DND-41 (cell line): ENCODE measurements at places on chromosomes 16 and 17.

DNA sequence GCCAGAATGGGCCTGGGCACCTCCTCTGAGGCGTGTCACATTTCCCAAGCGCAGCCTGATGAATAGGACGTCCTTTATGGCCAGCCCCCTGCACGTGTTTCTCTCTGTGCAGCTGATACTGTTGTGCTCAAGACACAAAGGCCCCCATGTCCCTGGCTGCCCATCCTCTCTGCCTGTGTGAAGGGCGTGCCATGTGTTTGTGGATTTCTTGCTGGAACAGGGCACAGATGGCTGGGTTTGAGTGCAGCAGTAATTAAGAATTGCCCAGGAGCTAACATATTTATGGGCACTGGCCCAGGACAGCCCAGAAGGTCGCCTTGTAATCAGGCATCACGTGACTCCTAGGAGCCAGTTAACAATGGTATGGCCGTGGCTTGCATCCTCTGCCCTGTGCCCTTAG is 181.1 kb downstream of the CCDC182 start:
- no peak for DNase-seq

GRCh38 chr16:840561-841454 is 40.3 kb upstream of the GNG13 start:
- DNase-seq = no peak

DNA sequence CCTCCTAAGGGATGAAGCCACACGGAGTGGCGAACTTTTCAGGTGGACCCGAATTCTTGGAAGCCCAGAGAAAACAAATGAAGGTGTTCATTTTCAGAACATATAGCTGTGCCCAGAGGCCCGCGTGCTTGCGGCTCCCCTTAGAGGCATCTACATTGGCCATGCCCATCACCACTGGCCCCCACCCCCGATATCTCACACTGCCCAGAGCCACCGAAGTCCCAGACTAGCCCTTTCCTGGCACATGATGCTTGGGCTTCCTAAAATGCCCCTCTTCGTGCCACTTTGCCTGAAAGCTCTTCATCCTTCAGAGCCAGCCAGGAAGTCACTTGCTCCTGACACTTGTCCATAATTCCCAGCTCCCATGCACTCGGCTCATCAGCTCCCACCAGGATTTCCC is 2.1 kb upstream of the HEXIM1 start:
- no peak for DNase-seq

DNA sequence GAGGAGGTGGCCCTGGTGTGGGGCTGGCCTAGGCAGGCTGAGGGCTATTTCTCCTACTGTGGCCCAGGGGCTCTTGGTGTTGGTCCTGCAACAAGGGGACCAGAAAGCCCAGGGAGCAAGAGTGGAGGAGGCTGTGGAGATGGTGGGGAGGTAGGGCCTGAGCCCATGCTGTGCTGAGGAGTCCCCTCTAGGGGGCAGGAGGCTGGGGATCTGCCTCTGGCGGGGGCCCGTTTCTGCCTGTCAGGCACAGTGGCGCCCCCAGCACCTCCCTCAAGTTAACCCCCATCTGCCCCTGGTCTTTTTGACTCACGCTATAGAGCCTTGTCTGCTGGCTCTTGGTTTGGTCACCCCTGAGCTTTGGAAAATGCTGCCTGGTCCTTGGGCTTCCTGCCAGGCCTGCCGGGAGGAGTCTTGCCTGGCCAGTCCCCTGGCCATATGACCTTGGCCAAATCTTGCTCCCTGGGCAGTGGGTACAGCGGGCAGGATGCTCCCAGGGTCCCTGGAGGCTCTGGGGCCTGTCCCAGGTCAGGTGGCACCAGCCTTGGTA is 5.9 kb downstream of the BAIAP2 start:
- peak; percentile 36 for DNase-seq

- DNase-seq = no peak
Measured at GRCh38 chr17:83153681-83154310, 74.4 kb downstream of the METRNL start.

DNA sequence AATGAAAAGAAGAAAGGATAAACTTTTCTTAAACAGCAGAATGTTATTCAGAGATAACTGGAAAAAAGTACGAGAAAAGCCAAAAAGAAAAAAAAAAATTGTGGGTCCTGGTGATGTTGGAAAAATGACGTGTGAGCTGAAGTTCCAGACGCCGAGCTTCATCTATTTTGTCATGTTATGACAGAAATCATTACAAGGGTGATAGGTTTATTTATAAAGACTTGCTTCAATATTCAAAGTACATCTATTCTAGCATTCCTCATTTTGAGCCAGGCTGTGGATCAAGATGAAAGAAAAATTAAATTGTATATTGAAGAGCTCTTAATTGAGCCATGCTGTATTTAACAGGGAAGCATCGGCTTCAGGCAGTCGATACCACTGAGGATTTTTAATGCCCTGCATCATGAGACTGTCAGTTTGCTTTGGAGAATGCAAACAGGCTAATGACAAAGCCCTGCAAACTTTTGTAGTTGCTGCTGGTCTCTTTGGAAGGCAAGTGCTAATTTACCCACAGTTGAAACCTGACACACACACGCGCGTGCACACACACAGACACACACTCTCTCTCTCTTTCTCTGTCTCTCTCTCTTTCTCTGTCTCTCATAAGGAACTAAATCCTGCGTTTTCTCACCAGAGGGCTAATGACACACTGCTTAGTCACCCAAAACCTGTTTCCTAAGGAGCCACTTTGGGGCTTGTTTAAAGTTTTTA is 110.7 kb downstream of the WWOX start:
- no peak for DNase-seq

- DNase-seq = peak; percentile 67
Measured at GRCh38 chr17:32659419-32659842, 172.6 kb downstream of the CDK5R1 start.

DNA sequence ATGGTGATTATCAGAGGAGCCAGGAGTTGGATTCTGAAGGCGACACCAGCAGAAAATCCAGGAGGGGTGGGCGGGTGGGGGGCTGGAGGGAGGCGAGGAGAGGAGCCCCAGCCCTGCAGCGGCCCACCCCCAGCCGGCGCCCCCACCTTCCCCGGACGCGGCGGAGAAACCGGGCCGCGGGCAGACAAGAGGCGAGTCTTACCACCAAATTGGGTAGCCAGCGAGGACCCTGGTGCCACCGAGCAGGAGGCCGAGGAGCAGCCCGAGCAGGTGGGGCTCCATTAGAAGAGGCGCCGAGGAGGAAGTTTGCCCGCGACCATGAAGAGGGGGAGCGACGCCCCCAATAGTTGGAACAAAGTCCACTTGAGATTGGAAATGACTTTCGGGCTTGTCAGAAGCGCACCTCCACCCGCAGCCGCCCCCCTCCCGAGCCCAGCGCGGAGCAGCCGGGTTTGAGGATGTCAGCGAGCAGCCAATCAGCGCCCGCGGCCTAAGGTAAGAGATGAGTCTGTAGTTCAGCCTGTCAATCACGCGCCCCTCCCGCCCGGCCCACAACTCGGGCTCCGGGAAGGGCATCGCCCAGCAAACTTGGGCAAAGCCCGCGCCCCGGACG is at the start of gene WNT3:
Gene WNT3, minus strand, starts transcription at position 377 of the 613 bp plus-strand sequence. Its CDS starts 95 bp downstream, at position 282.
- DNase-seq = no peak
